ENCODE measurements at places on chromosomes 6 and 20.

GRCh38 chr6:79864001-79864400, 83.4 kb downstream of the ELOVL4 start:
- DNase-seq = no peak

DNA sequence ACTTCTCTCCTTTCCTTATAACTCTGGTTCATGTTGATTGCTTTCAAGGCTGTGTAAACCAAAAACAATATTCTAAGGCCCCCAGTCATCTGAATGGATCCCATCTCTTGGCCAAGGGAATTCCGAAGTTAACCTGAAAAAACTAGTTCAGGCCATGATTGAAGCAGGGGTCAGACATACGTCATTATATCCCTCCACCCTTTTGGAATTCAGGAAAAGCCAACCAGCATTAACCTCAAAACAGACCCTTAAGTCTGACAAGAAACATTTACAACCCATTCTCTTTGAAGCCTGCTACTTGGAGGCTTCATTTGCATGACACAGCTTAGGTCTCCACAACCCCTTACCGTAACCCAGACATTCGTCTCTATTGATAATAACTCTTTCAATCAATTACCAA, 39.7 kb downstream of the SLC26A8 start:
- no peak for DNase-seq

DNA sequence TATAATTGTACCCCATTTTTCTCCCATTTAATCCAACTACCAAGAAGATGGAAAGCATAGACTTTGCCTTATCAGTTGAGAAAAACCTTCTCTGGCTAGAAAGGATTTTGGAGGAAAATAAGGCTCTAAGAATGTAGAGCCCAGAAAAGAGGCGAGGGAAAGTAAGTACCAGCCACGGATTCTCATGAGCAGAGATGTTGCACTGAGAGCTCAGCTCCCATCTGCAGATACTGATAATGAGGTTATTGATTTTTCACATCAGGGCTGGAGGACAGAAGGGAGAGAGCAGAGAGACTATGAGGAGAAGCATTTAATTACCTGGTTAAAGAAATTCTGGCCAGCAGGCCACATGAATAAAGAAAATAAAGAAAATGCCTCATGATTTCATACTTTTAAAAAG, 104.4 kb upstream of the FAM184A start:
- DNase-seq = no peak

- no peak for DNase-seq
These were observed 13.1 kb upstream of the RNASET2 start for GRCh38 chr6:166969390-166970002.

DNA sequence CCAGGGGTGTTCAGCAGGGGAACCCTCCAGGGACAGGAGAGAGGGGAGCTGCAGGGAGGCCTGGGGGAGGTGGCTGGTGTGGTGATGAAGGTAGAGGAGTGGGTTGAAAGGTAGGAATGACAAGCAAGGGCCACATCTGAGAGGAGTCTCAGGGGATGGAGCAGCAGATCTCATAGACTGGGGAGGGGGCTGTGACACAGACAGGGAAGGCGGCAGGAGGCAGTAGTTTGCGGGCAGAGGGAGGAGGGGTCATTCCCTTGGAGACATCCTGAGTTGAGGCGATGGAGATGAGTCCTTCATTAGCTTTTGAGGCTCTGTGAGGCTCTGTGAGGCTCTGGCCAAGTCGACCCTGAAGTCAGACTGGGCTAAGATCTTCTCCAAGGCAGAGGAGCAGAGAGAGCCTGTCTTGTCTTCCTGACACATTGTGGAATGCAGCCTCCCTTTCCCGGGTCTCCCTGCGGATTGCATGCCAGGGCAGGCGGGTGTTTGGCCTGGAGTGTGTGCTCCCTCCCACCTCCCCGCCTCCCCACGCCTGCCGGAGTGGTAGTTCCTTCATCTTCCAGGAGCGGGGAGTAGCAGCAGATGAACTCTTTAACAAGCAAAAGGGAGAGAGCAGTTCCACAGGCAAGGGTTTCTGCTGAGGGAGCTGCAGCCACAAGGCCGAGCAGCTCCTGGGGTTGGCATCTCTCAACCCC, 34.3 kb upstream of the MLN start:
- no peak for DNase-seq

DNA sequence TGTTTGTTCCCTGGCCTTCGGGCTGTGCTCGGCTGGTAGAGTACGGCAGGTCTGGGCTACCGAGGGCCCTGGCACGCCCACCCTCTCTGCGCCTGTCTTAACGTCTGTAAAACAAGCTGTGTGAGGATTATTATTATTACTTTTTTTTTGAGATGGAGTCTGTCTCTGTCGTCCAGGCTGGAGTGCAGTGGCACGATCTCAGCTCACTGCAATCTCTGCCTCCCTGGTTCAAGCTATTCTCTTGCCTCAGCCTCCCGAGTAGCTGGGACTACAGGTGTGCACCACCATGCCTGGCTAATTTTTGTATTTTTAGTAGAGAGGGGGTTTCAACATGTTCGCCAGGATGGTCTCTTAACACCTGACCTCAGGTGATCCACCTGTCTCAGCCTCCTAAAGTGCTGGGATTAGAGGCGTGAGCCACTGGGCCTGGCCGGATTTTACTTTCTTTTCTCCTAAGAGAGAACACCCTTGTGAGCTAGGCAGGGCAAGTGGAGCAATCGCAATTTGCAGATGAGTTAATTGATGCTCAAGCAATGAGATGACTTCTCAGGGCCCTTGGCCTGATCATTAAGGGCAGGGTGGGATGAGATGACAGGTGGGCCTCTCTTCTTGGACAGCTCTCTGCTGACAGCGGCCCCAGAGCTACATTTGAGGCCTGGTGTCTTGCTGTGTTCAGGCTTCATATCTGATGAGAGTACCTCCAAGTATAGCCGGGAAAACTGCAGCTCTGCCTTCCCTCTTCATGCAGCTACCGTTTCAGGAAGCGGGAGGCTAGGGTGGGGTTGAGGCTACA, 859 bp upstream of the SMIM29 start:
- DNase-seq = no peak
